ENCODE measurements at places on chromosomes 7 and 10. TPM values are rescaled to one million over a fixed set of nuclear protein-coding genes. Genes with fewer than 3 reads are reported as not detected.

NKX1-2 gene
- not detected for total RNA-seq

ZNF736 gene
- total RNA-seq = 26.6 TPM

NOS3 gene
- total RNA-seq = 21.6 TPM

- H3K4me3 ChIP-seq = no peak overlapping the region
- DNase-seq = no peak
- H3K27me3 ChIP-seq = peaks cover 28% of the 10 kb centered on the region
- no peaks in the 10 kb centered on the region for H3K36me3 ChIP-seq
- peaks cover 29% of the 10 kb centered on the region for H3K4me1 ChIP-seq
Measured at GRCh38 chr10:86968994-86969355, 693 bp downstream of the ADIRF start.

DNA sequence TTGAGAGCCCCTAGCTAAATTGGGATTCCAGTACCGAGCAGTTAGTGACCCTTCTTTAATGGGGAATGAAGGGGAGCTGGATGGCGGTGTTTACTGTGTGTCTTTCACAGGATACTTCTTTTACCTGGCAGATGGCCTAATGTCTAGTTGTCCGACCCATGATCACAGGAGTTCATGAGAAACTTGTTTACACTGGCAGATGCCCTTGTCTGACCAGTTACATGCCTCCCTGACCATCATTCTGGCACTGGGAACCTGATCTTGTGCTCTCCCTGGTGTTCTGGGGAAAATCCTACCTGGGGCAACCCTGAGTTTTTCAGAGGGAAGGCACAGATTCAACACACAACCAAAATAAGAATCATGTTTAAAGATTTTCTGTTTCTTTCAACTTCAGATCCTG is 120.1 kb upstream of the SLC13A1 start:
- no peak overlapping the region for H3K27ac ChIP-seq
- DNase-seq = no peak
- H3K36me3 ChIP-seq = no peaks in the 10 kb centered on the region
- no peaks in the 10 kb centered on the region for H3K4me1 ChIP-seq
- no peaks in the 10 kb centered on the region for H3K27me3 ChIP-seq
- no peak overlapping the region for H3K4me3 ChIP-seq

GRCh38 chr10:121393522-121393921 is 204.7 kb downstream of the FGFR2 start:
- H3K4me1 ChIP-seq = no peaks in the 10 kb centered on the region
- no peaks in the 10 kb centered on the region for H3K36me3 ChIP-seq
- H3K27me3 ChIP-seq = no peaks in the 10 kb centered on the region
- H3K4me3 ChIP-seq = no peak overlapping the region
- DNase-seq = no peak
- H3K27ac ChIP-seq = no peak overlapping the region

IGFBP1 gene
- total RNA-seq = not detected

SPACDR gene
- 4.1 TPM for total RNA-seq

DNA sequence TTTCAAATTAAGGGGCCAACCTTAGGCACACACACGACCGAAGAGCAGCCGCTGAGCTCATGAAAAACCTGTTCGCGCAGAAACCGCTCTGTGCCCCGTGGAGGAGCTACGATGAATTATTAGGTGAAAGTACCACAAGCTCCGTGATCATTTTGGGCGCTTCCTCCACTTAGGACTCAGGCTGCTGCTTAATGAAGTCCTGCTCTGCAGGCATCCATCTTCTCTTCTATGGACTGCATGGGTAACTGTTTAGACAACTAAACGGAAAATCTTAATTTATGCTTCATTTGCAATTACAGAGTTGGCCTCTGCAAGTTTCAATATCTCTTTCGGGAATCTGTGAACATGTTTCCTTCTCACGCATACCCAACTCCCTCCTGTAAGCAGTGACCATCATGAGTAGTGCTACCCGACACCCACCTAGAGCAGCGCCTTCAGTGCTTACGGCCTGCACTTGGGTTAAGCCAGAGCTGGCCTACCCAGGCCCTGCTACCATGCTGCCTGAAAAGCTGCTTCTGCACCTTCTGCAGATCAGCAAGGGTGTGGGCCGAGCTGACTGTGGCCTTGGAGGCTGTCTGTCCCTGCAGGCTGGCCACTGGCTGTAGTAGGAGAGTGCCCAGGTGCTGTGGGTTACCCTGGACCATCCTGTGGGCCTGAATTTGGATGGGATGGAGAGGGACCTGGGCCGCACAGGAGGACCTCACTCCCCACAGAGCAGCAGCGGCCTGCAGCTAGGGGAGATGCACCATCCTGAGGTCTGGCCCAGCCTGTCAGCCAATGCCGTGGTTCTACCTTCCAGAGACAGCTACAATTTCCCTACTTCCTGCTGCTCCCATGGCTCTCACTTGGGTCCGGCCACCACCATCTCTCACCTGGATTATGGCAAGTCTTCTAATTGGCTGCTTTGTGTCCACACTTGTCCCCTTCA is 36.0 kb downstream of the GNA12 start:
- no peak for DNase-seq
- H3K36me3 ChIP-seq = no peaks in the 10 kb centered on the region
- no peak overlapping the region for H3K4me3 ChIP-seq
- no peak overlapping the region for H3K27ac ChIP-seq
- peaks cover 3% of the 10 kb centered on the region for H3K4me1 ChIP-seq
- H3K27me3 ChIP-seq = no peaks in the 10 kb centered on the region

HYAL4 gene
- total RNA-seq = 0.54 TPM

DNA sequence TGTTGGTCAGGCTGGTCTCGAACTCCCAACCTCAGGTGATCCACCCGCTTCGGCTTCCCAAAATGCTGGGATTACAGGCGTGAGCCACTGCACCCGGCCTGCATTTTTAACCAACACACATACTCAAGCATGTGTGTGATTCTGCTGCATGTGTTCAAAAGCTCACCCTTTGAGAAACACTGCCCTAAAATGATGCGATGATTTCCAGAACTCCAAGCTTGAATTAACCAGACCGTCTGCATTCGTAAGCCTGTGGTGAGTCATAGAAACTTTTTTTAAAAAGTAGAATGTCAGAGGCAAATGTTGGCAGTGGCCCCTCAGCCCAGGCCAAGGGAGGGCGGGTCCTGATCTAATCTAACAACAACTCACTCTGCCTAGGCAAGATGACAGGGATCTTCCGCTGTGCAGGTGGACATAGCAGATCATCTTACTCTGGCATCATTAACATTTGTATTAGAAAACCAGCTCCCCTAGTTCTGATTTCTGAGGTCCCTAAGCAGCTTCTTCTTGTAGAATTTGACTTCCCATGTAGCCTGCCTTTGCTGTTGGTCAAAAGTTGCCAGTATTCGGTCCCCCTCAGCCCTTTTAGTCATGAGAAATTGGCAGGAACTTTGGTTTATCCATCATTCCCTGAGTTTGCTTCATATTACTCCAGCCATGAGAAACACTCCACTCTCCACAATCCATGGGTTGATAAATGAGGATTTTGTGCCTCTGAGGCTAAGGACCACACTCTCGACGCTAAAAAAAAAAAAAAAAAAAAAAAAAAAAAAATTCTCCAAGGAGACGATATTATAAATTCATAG is 190.4 kb downstream of the SKIDA1 start:
- no peak for DNase-seq
- no peaks in the 10 kb centered on the region for H3K36me3 ChIP-seq
- no peaks in the 10 kb centered on the region for H3K4me1 ChIP-seq
- no peak overlapping the region for H3K4me3 ChIP-seq
- no peaks in the 10 kb centered on the region for H3K27me3 ChIP-seq

PNLIPRP1 gene
- not detected for total RNA-seq

- peak; percentile 18 for DNase-seq
- H3K27ac ChIP-seq = peak overlapping the region; percentile 99
- peak overlapping the region; percentile 95 for H3K4me3 ChIP-seq
- peaks cover 42% of the 10 kb centered on the region for H3K4me1 ChIP-seq
- H3K36me3 ChIP-seq = peaks cover 11% of the 10 kb centered on the region
Measured at GRCh38 chr7:92135052-92135889, 994 bp upstream of the CYP51A1 start.

GRCh38 chr10:69306421-69306820 is 28.1 kb downstream of the HK1 start:
- DNase-seq = no peak
- no peak overlapping the region for H3K4me3 ChIP-seq
- H3K27ac ChIP-seq = no peak overlapping the region
- no peaks in the 10 kb centered on the region for H3K36me3 ChIP-seq
- peaks cover 4% of the 10 kb centered on the region for H3K27me3 ChIP-seq

DNA sequence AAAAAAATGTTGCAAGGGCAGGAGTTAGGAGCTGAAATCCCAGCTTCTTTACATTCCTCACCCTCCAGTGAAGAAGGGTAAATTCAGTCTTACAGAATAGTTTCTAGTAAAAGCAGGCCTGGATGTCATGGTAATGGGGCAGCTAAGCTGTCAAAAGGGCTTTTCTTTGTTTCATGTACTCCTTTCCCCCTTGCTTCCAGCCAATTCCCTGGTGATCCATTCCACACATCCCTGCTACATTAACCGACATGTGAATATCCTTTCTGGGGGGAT is 36.0 kb downstream of the RHEB start:
- peaks cover 59% of the 10 kb centered on the region for H3K36me3 ChIP-seq
- no peak overlapping the region for H3K4me3 ChIP-seq
- no peaks in the 10 kb centered on the region for H3K27me3 ChIP-seq
- H3K4me1 ChIP-seq = peaks cover 25% of the 10 kb centered on the region

- DNase-seq = no peak
- H3K4me1 ChIP-seq = peaks cover 5% of the 10 kb centered on the region
- no peaks in the 10 kb centered on the region for H3K27me3 ChIP-seq
- no peaks in the 10 kb centered on the region for H3K36me3 ChIP-seq
Measured at GRCh38 chr10:11885437-11886137, 62.4 kb downstream of the PROSER2 start.

DNA sequence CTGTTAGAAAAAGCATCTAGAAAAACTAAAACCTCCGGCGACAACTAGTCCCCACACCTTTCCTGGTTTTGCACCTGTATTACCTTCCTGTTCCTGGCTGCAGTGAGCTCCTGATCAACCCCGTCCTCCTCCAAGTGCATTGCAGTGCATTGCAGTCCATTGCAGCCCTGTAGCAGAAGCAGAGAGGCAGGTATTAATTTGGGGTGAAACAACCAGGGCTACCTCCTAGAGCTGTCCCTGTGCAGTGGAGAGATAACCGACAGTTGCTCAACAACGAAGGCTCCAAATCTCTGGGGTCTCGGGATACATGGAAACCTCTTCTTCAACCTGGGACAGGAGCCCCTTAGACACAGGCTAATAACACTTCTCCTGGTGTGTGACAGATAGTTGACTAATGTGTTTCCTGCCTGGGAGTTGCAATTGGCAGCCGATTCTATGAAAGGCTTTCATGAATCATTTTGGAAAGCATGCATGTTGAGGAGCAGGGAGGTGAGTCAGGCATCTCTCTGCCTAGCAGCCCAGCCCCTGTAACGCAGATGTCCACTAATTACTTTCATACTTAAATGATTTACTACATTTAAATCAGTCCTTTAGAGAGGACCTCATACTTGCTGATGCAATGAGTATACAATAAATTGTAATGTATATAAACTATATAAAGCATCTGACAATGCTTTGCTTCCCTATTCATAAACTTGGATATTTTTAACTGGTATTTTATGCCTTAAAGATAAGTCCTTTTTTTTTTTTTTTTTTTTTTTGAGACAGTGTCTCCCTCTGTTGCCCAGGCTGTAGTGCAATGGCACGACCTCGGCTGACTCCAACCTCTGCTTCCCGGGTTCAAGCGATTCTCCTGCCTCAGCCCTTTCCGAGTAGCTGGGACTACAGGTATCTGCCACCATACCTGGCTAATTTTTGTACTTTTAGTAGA is 59.0 kb downstream of the PRR15 start:
- H3K36me3 ChIP-seq = no peaks in the 10 kb centered on the region
- peaks cover 7% of the 10 kb centered on the region for H3K27me3 ChIP-seq
- DNase-seq = no peak
- no peak overlapping the region for H3K4me3 ChIP-seq

GRCh38 chr10:102795453-102796406 is 41.5 kb downstream of the CYP17A1 start:
- peak overlapping the region; percentile 64 for H3K27ac ChIP-seq
- no peaks in the 10 kb centered on the region for H3K27me3 ChIP-seq
- DNase-seq = no peak
- peak overlapping the region; percentile 29 for H3K4me3 ChIP-seq
- peaks cover 16% of the 10 kb centered on the region for H3K36me3 ChIP-seq

GRCh38 chr10:117096599-117097201 is 41.4 kb downstream of the VAX1 start:
- no peak overlapping the region for H3K4me3 ChIP-seq
- DNase-seq = no peak
- peaks cover 5% of the 10 kb centered on the region for H3K27me3 ChIP-seq
- H3K4me1 ChIP-seq = no peaks in the 10 kb centered on the region

- H3K27me3 ChIP-seq = no peaks in the 10 kb centered on the region
- peaks cover 8% of the 10 kb centered on the region for H3K36me3 ChIP-seq
- H3K4me3 ChIP-seq = no peak overlapping the region
- peak overlapping the region; percentile 60 for H3K27ac ChIP-seq
Measured at GRCh38 chr7:44713141-44713540, 35.5 kb upstream of the ZMIZ2 start.

PALD1 gene
- 1.5 TPM for total RNA-seq

DNA sequence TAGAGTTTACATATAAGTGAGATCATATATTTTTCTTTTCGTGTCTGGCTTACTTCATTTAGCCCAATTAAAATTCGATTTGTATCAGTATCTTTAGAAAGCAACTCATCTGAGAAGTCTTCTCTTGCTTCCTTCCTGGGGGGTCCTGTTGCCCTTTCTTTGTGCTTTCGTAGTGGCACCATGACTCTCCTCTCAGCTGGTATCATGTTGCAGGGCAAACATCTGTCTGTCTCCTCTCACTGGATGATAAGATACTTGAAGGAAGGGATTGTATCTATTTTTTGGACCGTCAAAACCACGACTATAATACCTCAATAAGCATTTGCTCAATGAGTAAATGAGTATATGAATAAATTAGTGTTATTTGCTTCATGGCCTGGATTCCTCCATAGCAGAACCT is 382.5 kb upstream of the SORCS1 start:
- no peaks in the 10 kb centered on the region for H3K36me3 ChIP-seq
- no peaks in the 10 kb centered on the region for H3K4me1 ChIP-seq
- DNase-seq = no peak

- no peak overlapping the region for H3K4me3 ChIP-seq
- no peak overlapping the region for H3K27ac ChIP-seq
- H3K27me3 ChIP-seq = no peaks in the 10 kb centered on the region
- no peak for DNase-seq
- no peaks in the 10 kb centered on the region for H3K4me1 ChIP-seq
Measured at GRCh38 chr10:115951242-115951641, 321.8 kb downstream of the GFRA1 start.

- no peak for DNase-seq
- no peaks in the 10 kb centered on the region for H3K36me3 ChIP-seq
- H3K4me3 ChIP-seq = no peak overlapping the region
Measured at GRCh38 chr7:131538071-131538812, 18.2 kb downstream of the PODXL start.

Measured in activated CD4-positive, alpha-beta T cell treated with anti-CD3 and anti-CD28 coated beads, Interleukin-2, amount 10 ng/mL, durations not matched to agents 7 days and 5 days (primary cell).